Stimulated activated CD8-positive, alpha-beta memory T cell treated with anti-CD3 and anti-CD28 coated beads, Interleukin-15, amount 100 ng/mL, for 24 hours (primary cell): ENCODE measurements at places on chromosomes 12 and 14.

- no peak for DNase-seq
Measured at GRCh38 chr12:9751204-9752144, 9.2 kb downstream of the CD69 start.

GRCh38 chr12:28966046-28966780 lies 182.9 kb upstream of the FAR2 start:
- no peak for DNase-seq

DNA sequence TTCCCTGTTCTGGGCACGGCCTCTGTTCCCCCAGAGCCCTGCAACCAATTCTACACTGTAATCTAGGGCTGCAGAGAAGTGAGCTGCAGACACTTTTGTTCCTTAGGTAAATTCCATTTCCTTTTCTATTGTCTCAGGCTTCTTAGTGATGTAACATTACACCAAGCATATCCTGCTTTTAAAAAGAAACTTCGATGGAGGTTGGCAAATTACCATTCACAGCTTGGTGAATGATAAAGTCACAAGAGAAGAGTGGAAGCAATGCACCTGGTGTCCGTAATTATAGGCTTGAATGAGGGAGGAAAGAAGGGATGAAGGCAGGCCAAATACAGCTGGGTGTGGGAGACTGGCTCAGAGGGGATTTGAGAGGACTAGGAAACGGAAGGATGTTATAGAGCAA lies 68.6 kb downstream of the PPM1A start:
- DNase-seq = no peak

DNA sequence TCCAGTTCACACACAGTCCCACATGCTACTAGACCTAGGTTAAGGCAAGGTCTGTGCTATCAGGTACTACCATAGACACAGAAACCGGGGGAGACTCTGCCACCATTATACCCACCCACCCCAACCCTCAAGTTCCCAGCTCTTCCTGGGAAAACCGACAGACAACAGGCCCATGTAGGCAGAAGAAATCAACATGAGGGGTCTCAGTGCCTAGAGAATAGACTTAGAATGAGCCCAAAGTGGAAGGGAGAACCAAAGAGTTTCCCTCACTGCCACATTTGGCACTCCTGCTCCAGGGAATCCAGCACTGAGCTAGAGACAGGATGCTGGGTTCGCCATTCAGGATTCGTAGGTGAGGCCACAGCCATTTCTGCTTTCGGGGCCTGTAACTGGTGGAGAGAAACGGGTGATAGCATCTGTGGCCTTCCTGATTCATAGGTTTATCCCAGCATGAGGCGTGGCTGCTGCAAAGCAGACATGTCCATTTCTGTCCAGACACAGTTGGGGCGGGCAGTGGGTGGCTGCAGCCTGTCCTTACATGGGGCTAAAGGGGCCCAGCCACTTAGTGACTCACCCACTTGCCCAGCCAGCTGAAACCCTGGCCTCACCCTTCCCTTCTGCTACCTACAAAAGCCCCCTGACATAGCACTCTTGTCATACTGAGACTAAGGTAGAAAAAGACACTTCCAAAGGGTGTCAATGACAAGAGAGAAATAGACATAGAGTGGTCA lies 69.4 kb downstream of the IRF2BPL start:
- DNase-seq = no peak

GRCh38 chr12:4412465-4412864 lies 33.0 kb upstream of the FGF23 start:
- DNase-seq = no peak

DNA sequence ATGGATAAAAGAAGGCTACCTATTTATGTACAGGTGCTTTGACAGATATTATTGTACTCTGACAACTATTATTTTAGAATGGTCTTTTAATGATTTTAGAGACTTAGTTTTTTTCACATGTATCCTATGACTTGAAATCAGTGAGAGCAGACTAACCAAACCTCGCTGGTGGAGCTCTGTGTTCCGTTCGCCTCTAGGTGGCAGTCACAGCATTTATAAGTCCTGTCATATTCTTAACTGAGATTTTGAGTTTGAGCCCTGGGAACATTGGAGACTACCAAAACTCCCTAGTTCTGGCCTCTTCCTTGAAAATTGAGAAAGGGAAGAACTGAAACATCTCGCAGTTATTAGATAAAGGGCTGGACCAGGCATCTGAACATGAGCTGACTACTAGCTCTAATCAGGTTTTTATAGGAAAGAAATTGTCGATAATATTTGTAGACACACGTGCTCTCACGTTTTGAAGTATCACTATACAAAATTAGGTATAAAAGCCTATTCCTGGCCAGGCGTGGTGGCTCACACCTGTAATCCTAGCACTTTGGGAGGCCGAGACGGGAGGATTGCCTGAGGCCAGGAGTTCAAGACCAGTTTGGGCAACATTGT lies 48.3 kb downstream of the TTLL5 start:
- DNase-seq = no peak

GRCh38 chr12:116133636-116134214 lies 143.8 kb downstream of the MED13L start:
- DNase-seq = no peak

GRCh38 chr14:51595881-51596455 lies 55.7 kb upstream of the FRMD6 start:
- DNase-seq = no peak

DNA sequence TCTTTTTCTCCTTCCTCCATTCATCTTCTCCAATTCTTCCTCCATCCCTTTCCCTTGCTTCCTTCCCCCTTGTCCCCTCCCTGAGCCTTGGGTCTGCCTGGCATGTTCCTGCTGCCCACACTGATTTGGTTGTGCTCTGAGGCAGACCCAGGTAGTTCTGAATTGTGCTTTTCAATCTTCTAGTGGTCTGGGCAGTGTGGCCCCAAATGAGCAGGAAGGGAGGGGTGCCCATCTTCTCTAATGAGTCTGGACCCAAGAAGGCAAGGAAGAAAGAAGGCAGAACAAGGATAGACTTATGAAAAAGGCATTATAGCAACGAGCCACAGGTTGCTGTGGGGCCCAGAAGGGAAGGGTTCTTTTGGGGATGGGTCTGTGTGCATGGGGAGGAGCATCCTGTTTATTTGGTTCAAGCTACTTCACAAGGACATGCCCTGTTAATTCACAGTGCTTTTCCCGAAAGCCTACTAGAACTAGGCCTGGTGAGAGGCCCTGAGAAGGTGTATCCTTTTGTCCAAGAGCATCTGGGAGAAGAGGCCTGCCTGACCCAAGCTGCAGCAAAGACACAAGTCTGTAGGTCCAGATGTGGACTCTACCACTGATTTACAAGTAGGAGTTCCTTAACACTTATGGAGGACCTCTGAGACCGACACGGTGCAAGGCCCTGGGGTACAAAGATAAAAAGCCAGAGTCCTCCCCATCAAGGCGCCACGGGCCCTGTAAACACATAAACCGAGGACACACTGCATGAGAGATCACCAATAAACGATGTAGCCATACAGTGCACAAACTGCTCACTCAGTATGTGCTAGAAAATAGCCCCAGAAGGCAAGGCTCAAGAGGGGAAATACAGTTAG lies 1.1 kb upstream of the SUSD6 start:
- no peak for DNase-seq

DNA sequence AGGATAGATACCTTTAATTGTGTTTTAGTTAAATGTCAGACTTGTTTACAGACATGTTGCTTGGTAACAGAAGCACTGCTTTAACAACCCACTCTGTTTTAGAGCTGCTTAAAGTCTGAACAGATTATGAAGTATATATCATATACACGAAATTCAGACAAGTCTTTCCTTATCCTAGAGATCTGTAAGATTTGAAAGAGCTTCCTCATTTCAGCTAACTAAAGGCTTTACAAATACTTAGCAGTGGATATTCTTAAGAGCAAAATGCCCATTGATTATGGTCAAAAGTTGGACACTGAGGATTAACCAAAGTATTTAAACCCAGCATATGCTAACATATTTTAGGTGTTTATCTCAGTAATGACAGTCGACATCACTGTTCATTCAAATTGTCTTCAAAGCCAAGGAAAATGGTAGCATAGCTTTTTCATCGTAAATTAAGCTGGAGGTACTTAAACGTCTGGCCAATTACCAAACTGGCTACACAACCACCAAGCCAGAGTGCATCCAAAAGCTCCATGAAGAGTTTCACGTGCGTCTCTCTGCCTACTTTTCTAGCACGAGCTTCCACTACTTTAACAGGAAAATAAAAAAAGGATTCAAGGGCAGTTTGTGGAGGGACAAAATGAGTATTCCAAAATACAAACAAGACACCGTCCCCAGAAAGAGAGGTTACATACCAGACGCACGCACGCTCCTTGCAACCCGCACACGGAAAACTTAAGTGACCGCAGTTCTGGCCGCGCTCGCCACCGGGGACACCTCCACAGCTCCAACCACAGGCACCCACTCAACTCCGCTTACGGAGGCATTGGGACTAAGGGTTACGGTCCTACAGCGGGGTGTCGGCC lies 565 bp downstream of the CEP83 start:
- DNase-seq = no peak

DNA sequence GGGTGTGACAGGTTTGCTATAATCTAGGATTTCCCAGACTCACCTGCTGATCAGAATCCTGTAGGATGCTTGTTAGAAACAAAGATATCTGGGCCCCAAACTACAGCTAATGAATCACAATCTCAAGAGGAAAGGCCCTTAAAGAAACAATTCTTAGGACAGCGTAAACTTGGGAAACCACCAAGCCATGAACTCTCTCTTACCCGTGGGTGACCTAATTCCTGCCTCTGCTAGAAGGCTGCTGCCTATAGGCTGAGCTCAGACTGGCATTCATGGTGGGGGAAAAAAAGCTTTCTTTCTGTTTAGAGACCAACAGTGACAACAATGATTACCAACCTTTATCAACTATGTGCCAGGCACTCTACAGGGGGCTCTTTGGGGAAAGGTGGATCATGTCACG lies 213.9 kb upstream of the FKBP4 start:
- DNase-seq = no peak

- DNase-seq = no peak
Measured at GRCh38 chr12:67759829-67760228, 111.3 kb downstream of the DYRK2 start.

- no peak for DNase-seq
Measured at GRCh38 chr12:31225656-31226535, 100.1 kb downstream of the SINHCAF start.

DNA sequence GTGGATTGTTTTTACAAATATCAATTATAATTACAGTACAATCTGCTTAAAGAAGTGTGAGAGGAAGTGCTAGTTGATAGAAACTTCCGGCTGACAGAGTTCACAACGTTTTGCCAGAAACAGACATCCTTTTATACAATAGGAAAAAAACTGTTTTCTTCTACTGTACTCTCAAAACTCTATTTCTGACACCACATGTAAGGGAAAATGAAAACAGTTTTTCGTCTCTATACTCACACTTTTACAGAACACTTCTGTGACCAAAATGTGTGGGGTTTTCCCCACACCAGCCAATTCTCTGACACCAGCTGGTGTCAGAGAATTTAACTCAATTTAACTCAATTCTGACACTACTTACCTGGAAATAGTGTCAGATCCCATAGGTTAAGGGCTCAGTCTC lies 24.2 kb upstream of the HIF1A start:
- no peak for DNase-seq

GRCh38 chr12:75781532-75782046 lies 250.0 kb downstream of the PHLDA1 start:
- no peak for DNase-seq

- DNase-seq = no peak
Measured at GRCh38 chr12:46110223-46110611, 119.8 kb upstream of the SCAF11 start.

GRCh38 chr14:89955022-89955744 lies 544 bp upstream of the TDP1 start:
- no peak for DNase-seq

GRCh38 chr14:104972301-104973134 lies 5.7 kb downstream of the AHNAK2 start:
- no peak for DNase-seq

DNA sequence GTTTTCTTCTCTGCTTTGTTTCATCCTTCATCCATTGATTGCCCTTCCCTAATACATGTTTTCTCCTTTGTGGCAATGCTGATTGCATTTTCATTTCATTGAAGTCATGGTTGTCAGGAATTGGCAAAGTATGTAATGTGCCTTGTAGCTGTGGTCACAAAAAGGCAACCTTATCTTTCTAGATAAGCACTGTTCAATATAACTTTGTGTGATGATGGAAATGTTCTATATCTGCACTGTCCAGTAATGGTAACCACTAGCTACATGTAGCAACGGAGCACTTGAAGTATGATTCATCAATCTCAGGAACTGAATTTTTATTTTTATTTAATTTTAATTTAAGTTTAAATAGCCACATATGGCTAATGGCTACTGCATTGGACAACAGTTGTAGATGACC lies 79.8 kb downstream of the PCNX1 start:
- no peak for DNase-seq

DNA sequence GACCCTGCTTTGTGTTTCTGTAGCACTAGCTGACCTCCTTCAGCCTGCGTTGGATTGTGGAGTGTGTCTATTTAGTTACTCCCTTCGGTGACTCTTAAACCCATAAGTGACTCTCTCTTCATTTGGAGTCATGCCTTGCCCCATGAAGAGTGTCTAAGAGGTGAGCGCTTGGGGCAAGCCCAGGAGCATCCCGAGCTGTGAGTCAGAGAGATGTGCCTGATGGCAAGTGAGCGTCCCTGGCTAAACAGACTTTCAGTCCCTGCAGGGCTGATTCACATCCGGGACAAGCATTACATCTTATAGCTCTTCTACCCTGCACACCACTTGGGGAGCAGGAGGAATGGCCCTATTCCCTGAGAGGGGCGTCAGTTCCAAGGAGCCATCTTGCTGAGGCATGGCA lies 24.3 kb upstream of the ATF1 start:
- no peak for DNase-seq

GRCh38 chr12:49334681-49335080 lies 2.3 kb downstream of the C1QL4 start:
- DNase-seq = no peak

- DNase-seq = no peak
Measured at GRCh38 chr14:30994681-30995620, 30.5 kb upstream of the AP4S1 start.

DNA sequence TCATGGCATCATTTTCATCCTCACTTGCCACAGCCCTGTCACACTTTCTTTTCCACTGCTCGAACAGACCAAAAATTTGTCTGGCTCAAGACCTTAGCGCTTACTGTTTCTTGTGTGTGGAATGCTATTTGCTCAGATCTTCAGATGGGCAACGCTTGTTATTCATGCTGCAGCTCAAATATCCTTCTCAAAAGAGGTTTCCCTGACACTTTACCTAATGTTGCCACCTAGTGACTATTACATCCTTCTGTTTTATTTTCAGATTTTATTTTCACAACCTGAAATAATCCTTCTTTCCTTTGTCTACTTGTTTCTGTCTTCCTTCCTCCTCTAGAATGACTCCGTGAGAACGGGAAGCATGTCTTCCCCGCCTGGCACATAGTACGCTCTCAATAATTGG lies 5.6 kb downstream of the FBXO33 start:
- DNase-seq = no peak

GRCh38 chr12:75837700-75838099 lies 193.9 kb downstream of the PHLDA1 start:
- DNase-seq = no peak

GRCh38 chr12:17159506-17160300 lies 553.7 kb upstream of the LMO3 start:
- no peak for DNase-seq
